SK-N-MC (cell line): ENCODE measurements at places on chromosomes 3 and 15.

DNA sequence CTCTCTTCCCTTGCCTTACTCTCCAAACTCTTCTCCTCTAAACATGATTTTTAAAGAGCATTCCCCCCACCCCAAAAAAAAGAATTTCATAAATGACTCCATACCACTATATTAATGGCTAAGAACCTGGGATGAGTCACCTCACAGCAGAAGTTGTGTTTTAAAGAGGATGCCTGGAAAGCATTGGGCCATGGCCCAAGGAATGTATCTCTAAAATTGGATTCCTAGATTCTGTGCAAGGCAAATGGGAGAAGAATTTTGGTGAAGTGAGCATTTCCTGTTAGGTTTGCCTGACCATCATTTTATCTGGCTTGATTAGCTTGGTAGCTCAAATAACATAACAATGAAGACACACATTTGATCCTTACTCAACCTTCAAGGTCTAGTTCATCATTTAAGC, 251.4 kb downstream of the NR1D2 start:
- DNase-seq: no peak

DNA sequence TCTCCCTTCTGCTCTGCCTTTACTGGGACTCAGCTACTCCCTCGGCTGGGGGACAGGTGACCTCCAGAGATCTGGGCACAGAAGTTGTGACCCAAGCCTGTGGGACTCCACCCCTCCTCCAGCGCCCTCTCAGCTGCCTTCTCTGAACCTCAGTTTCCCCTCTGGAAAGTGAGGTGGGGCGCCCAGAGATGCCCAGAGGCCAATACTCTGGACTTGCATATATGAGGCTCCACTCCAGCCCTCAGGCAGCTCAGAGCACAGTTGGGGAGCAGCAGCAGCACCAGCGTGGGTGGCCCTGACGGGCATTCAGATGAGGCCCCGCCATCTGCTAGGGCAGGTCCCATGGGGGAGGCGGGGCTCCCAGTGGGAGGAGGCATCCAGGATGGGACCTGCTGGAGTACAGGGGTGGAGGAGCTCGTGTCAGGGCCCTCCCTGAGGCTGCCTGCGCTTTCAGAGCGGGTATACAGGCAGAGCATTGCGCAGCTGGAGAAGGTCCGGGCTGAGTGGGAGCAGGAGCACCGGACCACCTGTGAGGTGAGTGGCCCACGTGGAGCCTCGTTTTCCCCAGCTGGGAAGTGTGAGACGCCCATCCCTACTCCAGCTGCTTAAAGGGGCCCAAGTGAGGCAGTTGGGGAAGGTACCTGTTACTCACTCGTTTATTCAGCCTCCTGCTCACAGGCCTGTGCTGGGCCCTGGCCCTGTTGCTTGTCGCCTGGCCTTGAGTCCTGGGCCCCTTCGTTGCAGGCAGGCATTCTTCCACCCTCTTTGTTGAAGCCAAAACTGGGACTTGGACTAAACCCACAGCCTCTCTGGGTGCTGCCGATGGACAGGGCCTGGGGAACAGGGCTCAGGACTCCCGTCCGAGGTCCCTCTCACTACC, 35.4 kb downstream of the PSTPIP1 start:
- DNase-seq: no peak

- DNase-seq: no peak
Observed at GRCh38 chr3:171005648-171006047, 20.9 kb downstream of the SLC2A2 start.

DNA sequence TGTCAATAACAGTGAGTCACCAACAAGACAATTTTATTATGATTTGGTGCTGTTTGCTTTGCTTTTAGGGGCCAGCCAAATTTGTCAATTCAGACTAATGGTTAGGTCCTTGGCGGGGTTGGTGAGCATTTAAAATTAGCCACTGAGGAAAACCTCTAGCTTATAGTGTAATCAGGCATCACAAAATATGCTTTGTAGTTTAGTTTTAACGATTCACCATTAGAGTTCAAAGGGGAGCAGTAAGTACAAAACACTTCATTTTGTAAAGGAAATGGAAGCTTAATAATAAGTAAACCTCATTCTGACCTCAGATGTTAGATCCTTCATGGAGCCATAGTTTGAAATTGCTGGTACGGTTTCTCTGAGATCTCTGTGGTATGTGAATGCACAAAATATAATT, 218.4 kb upstream of the GOLIM4 start:
- no peak for DNase-seq

- DNase-seq: no peak
Observed at GRCh38 chr3:7697548-7697947, 804.1 kb upstream of the LMCD1 start.

DNA sequence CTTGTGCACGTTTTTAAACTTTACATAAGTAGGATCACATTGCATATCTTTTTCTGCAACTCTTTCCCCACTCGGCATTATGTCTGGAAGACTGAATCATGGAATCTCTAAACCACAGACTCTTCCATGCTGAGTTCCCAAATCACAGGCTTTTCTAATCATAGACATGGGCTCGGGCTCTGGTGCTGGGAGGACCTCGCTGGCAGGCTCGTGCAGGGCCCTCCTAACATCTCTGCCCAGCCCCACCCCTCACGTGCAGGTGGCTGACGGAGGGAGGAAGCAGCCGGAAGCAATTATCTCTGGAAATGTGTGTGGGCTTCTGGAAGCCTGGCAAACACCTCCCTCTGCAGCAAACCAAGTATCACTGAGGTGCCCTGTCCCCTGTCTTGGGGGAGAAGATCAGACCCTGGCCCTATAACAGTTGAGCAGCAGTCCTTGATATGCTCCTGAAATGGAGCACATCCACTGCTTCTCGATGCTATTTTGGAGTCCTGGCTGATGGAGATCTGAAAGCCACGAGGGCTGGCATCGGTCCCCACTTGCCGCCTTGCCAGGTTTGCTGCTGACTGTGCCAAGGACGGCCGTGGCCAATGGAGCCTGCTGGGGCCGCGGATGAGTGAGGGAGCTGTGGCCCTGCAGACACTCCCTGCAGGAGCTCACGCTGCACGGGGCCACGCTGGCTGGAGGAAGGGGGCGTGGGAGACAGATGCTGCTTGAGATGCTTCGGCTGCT, 4.4 kb upstream of the IQSEC1 start:
- DNase-seq: no peak

DNA sequence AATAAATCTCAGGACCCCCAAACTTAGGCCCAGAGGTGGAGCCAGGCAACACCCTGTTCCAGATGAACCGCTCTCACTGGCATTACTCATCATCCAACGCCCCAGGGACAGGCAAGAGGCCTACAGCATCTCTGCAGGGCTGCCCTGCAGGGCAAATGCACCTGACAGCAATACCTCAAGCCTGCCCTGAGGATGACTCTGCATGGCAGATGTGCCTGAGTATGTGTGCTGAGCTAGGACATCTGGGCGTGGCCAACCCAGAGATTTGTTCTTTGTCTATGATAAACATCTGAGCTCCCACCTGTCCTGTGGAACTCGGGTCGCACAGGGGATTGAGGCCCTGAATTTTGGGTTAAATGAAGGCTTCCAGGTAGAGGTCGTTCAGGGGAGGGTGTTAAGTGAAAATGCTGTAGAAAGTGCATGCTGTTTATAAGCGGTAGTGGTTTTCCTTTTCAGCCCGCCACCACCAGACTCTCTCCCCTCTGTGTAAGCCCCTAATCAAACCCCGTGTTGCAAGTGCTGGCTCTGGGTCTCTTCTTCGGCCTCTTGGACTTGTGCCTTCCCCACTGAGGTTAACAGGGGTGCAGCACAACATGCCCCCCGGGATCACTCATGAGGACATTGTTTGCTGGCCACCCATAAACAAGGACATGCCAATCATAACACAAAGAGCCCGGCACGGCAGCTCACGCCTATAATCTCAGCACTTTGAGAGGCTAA, 92.3 kb downstream of the ATP10A start:
- no peak for DNase-seq

DNA sequence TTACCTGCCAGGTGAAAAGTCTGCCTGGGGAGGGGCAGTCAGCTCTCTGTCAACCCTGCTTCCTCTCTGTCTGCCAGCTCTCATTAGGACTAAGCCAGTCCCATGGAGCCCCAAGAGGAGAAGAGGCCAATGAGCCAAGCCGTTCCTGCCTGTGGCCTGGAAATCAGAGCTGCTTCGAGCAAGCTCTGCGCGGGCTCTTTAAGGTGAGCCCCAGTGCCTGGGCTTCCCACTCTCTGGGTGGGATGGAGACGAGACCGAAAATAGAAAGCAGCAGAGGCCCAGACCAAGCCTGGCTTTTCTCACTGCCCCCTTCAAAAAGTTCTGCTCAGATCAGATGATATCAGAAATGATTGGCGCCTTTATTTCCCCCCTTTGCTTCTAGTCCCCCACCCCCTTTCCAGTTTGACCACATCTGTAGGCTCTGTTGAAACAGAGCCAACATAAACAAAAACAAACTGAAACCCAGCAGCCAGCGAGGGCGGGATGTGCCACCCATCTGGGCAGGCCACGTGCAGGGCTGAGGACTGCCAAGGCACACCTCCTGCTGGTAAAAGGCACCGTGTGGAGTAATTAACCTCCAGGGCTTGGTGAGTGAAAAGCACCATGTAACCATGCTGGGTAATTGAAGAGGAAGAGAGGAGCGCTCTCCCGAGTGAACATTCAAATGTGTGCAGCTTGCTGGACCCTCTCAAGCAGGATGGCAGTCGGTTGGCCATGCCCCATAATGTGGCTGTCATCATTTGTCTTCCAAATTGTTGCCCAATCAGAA, 471.0 kb upstream of the PROK2 start:
- DNase-seq: no peak

- DNase-seq: no peak
Observed at GRCh38 chr15:76340198-76340802, 3.7 kb downstream of the ISL2 start.

DNA sequence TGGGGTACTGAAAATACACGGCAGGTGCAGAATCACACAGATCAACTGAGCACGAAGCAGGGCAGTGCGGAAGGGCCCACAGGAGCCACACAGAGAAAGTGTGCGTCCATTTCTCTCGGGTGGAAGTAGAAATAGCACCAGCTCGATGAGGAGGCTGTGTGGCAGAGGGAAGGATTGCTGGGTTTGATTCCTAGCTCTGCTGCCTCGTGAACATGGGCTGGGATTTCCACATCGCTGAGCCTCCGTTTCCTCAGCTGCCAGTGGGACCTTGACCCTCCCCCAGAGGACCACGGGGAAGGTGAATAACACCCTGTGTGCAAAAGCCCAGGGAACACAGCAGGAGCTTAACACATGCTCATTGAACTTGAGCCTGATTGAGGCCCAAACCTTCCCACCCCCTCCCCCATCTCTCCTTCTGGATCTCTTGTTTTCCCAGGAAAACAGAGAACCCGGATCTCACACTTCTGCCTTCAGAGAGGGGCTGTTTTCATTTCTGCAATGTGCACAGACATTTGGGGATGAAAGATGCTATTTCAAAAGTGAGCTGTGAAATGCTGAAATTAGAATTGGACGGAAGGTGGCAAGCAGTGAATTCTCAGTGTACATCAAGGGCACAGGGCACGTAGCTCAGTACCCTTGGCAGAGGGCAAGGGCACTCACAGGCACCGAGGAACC, 38.4 kb downstream of the ABTB1 start:
- no peak for DNase-seq

- DNase-seq: no peak
Observed at GRCh38 chr3:112466020-112466419, 33.3 kb downstream of the BTLA start.

GRCh38 chr15:95168152-95168551, 936.8 kb downstream of the MCTP2 start:
- no peak for DNase-seq

GRCh38 chr3:15645740-15646501, 44.4 kb downstream of the BTD start:
- DNase-seq: no peak

DNA sequence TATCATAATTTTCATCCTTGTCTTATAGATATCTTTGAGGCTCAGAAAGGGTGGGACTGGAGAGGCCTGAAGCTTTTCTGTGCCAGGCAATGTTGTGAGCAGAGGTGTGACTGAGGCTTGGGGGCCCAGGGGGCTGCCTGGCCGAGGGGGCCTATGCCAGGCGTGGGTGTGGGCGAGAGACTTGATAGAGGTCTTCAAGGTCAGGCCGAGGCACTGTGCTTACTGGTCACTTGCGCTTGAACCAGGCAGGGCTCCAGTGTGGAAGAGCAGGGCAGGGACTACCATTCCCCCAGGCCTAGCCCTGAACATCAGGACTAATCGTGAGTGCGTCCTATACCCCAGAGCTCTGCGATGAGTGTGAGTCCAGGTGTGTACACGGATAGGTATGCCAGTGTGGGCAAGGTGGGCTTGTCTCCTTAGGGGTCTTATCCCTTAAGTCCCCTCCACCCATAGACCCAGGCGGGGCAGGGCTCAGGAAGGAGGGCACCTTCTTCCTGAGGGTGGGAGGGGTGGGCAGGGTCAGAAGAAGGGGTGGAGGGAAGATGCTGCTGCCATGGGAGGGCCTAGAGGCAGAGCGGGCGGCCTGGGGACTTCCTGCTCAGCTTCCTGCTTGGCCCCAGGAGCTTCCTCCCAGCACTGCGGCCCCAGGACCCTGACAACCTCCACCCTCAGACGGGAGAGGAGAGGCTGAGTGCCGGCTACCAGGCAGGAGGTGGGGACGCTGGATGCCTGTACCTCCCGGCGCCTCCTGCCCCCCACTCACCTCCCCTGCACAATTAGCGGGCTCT, 84.7 kb downstream of the LINGO1 start:
- DNase-seq: no peak

DNA sequence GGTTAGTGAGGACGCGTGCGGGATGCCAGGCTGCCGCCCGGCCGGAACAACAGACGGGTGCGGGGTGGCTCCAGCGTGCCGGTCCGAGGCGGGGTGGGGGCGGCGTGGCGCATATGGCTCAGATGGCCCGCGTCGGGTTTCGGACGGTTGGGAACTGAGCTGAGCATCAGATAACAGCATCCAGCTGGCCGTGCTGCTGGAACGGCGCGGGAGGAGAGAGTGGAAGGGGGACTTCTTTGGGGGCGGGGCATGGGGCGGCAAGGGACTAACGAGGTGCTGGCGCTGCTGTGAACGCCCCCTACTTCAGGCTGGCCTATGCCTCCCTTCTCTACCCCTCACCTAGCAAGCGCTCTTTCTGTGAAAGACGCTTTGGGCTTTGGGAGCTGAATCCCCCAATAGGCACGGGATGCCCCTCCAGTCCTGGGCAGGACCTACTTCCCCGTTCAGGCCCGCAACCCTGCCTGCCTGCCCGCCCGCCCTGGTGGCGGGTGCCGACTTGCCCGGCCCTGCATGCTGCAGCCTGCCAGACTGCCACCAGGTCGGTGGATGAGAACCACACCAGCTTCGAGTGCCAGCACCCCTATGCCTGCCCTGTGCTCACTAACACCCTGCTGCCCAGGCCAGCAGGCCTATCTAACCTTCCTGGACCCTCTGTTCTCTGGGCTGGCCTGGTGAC, 542 bp downstream of the INKA1 start:
- no peak for DNase-seq

GRCh38 chr3:13892304-13892703, 12.4 kb upstream of the WNT7A start:
- DNase-seq: no peak

- DNase-seq: no peak
Observed at GRCh38 chr3:186959029-186959624, 28.8 kb downstream of the ST6GAL1 start.

- no peak for DNase-seq
Observed at GRCh38 chr3:72418244-72418643, 430.0 kb downstream of the SHQ1 start.

- no peak for DNase-seq
Observed at GRCh38 chr3:34106879-34107278, 308.4 kb downstream of the PDCD6IP start.
